ENCODE measurements at places on chromosomes 5 and 9.

DNA sequence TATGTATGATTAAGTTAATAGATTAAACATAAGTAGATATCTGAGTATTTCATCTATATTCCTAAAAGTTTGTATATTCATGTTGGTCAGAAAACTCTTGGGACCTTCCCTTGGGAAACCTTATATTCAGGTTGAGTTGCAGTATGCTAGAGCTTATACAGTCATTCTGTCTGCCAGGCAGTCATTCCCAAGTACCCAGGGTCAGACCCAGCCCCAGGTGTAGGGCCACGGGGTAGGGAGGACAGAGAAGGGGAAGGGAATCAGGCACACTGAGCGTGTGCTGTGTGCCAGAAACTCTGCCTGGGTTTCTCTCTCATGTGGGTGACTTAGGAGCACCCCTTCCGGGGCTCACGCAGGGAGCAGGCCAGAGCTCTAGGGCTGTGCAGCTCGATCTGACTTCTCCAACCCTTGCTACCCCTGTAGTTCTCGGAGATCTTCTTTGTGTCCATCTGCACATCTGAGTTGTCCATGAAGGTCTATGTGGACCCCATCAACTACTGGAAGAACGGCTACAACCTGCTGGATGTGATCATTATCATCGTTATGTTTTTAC lies 28.2 kb downstream of the CATSPER3 start:
- DNase-seq: no peak

DNA sequence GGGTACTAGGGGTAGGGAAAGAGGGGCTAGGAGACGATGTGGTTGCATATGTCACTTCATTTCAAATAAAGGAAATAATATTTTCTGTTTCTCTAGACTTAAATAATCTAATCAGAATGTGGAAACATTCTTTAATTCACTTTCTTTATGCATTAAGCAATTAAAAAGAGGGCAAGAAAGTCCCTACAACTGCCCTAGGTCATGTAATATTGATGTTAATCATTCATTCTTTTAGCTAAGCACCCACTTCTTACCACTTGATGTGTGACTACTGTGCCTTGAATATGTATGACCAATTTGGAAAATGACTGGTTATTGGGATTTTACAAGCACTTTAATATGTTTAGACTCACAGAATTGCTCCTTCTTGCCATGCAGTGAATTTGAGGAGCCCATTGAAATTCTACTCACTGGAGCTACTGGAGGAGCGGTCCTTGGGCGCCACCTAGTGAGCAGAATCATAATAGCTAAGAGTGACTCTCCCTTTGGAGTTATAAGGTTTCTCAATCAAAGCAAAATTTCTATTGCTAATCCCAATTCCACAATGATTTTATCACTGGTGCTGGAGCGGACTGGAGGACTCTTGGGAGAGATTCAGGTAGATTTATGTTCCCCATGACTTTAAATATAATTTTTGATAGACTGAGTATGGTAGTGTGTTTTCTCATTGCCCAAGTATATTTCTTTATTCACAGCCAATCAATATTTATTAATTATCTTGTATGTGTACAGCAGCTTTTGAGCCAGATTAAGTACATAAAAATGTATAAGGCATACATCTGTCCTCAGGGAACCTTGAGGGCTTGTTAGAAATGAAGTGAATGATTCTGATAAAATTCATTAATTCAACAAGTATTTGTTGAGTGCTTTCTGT lies 225.1 kb downstream of the ADGRV1 start:
- DNase-seq: peak; percentile 39

- DNase-seq: no peak
Measured at GRCh38 chr5:14357441-14357840, 214.3 kb downstream of the TRIO start.

DNA sequence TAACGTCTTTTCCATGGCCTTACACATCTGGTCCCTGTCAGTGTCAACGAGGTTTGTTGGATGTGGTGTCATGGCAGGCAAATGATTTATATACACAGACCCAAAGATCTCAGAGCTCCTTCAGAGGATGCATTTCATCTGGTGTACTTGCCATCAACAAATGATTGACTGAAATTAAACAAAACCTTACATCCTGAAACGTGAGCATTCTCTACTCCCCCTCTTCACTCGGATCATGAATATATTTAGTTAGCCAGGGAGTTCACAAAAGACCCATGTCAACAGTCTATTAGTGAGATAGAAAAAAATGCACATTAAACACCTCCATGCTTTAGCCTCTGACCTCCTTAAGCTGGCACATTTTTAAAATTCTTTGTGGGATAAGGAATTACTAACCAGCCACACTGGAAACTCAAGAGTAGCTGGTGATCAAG lies 215.6 kb downstream of the EFNA5 start:
- DNase-seq: no peak

GRCh38 chr9:18238752-18239447 lies 235.1 kb upstream of the ADAMTSL1 start:
- DNase-seq: no peak

- DNase-seq: no peak
Measured at GRCh38 chr5:133460172-133460758, 152.1 kb downstream of the FSTL4 start.

DNA sequence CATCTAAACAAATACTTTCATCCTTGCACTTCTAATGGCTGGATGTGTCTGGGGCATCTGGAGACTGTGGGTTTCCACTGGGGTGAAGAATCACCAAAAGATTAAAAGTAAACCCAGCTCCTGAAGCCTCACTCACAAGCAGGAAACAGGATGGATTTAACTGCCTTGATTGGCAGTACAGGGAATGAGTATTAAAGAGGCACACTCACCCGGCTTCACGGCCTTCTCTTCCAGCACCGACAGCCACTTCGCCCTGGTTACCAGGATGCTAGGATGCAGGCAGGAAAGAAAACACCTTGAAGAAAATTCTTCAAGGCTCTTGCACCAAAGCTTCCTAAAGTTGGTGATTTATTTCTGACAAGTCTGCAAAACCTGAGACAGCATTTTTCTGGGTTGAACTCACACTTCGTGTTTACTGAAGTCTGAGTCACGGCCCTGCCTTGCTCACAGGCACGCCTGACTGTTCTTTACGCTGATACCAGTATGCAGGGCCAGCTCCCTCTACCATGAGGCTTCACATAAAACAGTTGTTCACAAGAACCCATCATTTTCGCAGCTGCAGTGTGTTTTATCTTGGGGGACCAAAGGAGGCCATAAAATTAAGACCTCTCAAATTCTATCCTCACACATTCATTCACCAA lies 56.5 kb upstream of the ZNF354A start:
- DNase-seq: no peak

DNA sequence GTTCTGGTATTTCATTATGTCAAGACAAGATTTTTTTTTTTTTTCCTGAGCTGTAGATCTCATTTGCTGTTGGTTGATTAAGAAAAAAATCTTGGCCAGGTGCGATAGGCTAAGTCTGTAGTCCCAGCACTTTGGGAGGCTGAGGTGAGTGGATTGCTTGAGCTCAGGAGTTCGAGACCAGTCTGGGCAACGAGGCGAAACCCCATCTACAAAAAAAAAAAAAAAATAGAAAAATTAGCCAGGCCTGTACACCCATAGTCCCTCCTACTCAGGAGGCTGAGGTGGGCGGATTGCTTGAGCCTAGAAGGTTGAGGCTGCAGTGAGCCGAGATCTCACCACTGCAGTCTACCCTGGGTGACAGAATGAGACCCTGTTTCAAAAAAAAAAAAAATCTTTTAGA lies 12.2 kb downstream of the CDC42SE2 start:
- no peak for DNase-seq

GRCh38 chr9:4514252-4515128 lies 24.2 kb downstream of the SLC1A1 start:
- DNase-seq: no peak

DNA sequence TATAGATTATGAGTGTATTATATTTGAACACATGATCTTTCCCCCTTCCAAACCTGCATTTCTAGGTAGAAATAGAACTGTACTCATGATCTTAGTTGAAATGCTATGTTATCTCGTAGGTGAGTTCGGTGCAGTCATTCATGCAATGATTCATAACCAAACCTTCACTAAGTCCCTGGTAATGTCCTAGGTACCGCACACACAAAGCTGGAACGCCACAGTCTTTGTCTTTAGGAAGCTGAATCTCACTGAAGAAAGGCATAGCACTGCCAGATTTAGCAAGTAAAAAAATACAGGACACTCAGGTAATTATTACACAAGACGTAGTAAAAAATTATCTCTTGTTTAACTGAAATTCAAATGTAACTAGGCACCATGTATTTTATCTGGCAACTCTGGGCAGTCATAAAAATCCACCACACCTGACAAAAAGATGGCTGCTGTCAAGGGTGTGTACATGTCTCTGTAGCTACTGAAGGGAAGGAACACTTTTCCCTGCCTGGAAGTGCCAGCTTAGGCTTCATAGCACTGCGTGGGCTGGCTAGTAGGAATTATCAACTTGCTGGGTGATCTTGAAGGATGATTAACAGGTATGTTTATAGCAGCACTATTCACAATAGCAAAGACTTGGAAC lies 28.0 kb upstream of the TXN start:
- no peak for DNase-seq

DNA sequence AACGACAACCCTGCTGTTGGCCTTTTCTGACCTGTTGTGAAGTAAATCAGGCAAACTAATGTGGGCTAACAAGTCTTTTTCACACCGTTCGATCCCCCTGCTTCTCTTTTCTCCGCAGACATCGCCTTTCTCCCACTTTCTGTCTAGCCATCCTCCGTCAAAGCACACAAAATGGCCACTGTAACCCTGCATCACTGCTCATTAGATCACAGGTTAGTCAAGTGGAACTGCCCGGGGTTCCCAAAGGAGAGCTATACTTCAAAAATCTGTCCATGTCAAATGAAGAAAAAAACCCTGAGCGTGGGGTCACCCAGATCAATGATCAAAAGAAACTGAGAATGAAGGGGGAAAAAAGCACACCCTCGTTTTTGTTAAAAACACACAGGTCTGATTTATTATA lies 212.1 kb downstream of the ARL15 start:
- DNase-seq: no peak

GRCh38 chr5:158434749-158435148 lies 575.8 kb upstream of the CLINT1 start:
- DNase-seq: no peak

GRCh38 chr5:72372331-72372730 lies 52.2 kb downstream of the PTCD2 start:
- no peak for DNase-seq

GRCh38 chr5:34863946-34864345 lies 25.0 kb downstream of the TTC23L start:
- no peak for DNase-seq

DNA sequence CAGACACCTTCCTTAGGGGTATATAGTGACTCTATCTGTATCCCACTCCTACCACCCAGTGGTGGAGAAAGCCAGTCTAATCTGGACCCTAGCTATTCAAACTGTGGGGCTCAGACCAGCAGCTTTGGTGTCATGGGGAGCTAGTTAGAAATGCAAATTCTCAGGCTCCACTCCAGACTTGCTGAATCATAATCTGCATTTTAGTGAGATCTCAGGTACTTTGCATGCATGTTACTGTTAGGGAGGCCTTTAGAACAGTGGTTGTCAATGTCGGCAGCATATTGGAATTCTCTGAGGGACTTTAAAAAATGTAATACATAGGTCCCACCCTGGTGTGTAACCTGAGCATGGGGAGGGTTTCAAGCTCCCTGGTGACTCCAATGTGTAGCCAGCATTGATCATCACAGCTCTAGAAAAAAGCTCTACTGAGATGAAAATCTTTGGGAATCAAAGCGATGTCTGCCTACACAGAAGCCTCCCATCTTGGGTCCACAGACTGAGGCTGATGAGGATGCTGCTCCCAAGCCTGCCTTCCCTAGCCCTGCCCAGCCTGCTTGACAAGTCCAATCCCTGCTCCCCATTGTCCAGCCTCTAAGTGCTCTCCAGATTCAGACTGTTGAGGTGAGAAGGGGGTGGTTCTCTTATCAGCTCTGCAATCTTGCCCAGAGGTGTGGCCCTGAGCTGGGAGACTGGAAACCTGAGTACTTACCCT lies 11.9 kb upstream of the GM2A start:
- DNase-seq: no peak

- no peak for DNase-seq
Measured at GRCh38 chr5:146020100-146020499, 83.7 kb downstream of the SH3RF2 start.

DNA sequence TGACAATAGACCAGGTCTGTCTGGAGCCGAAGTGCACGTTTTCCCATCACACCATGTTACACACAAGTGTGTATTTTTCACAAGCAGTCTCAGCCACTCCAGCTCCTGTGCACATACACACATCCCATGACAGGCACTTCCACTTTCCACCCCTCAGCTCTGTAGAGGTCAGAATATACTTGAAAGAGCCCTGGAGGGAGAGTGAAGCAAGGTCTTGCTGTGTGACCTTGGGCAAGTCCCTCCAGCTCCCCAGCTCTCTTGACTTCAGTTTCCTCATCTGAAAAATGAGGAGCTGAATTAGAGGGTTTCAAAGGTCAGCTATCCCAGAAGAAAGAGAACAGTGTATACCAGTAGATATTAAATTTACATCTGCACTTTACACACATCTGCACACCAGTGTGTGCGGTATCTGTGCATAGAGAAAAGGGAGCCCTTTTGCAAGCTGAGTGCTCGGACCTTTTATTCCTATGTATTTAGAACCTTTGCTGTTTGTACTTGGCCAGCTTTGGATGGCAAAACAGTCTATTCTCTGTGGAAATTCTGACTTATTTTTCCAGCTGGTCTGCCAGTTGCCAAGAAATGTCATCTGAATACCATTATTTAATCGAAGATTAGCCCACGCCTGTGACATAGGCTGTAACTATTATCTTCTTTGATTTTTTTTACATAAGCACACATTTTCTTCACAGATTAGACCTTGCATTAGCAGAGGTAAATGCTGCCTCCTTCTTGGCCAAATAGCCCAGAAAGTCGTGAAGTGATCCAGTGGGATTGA lies 528.0 kb downstream of the BNC2 start:
- no peak for DNase-seq

GRCh38 chr5:1175801-1176472 lies 25.5 kb upstream of the SLC6A19 start:
- no peak for DNase-seq

DNA sequence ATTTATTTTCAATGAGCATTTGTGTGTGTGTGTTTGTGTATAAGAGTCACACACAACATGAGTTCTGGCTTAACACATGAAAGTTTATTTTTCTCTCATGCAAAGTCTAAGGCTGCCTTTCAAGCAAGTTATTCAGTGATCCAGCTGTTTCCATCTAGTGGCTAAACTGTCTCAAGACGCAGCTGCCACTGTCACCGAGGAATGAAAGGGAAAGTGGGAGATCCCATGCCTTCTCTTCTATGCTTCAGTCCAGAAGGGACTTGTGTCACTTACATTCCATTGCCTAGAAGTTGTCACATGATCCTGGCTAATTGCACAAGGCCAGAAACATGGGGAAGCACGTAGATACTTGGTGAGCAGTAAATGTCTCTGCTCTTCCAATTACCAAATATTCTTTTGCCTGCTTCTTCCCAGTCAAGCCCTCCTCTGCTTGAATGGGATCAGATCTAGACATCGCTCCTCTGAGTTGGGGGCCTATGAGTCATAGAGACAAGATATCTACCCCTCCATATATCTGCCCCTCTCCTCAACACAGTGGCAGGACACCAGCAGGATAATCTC lies 30.4 kb upstream of the SLIT3 start:
- DNase-seq: no peak

GRCh38 chr5:172891716-172892421 lies 57.8 kb downstream of the ERGIC1 start:
- DNase-seq: no peak
